ENCODE measurements at places on chromosomes 7 and 10.

GRCh38 chr10:21953585-21954057 is 49.9 kb downstream of the DNAJC1 start:
- DNase-seq: no peak

GRCh38 chr10:132011024-132011423 is 29.3 kb upstream of the BNIP3 start:
- DNase-seq: no peak

DNA sequence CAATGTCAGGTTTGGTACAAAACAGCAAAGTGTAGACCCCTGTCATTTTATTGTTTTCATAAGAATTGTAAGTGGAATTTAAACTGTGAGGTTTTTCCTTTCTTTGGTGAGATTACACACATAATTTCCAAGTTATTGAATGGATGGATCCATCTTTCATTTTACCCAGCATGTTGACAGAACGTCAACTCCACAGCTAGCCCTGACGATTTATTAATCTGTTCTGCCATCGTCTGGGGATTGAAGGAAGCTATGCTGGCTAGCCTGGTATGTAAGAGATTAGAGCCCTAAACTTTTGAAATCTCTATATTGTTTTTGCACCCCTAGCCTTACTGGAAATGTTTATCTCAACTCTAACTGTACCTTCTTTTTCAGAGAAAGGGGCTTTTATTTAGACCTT is 8.6 kb downstream of the WNT16 start:
- DNase-seq: no peak

DNA sequence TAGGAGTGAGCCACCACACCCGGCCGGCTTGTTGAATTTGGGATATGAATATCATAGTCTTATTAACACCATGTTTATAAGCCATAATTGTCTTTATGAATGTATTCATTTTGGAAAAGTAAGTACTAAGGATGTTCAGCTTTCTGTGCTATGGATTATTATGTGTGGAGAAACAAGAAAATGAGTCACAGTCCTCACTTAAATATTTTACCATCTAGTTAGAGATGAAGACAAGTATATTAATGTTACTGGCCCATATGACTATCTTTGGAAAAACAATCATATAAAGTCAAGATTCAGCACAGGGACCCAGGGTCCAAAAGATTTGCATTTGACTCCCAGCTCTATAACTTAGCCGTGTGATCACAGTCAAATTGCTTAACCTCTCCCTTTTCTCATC is 9.8 kb upstream of the TOMM7 start:
- no peak for DNase-seq

DNA sequence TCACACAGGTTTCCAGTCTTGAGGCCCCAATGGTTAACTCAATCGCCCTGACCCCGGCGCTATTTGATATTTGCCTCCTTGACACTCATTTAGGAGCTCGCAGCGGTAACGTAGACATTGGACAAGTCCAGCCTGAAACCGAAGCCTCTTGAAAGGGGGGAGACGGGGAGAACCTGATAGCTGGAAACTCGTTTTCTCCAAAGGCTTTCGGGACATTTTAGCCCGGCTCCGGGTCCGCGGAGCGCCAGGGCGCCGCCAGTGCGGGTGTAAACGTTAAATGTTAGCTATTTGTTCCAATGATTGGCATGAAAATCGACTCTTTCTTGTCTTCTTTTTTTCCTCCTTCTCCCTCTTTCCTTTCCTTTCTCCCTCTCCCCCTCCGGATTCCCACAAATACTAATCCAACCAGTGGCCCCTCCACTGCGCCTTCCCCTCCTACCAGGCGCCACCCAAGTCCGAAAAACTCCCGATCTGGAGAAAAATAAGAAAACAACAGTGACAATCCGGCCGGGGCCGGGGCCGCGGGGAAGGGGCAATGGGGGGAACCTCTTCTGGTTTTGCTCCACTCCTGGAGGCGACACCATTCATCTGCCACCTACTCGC is 17.2 kb upstream of the GATA3 start:
- DNase-seq: no peak

DNA sequence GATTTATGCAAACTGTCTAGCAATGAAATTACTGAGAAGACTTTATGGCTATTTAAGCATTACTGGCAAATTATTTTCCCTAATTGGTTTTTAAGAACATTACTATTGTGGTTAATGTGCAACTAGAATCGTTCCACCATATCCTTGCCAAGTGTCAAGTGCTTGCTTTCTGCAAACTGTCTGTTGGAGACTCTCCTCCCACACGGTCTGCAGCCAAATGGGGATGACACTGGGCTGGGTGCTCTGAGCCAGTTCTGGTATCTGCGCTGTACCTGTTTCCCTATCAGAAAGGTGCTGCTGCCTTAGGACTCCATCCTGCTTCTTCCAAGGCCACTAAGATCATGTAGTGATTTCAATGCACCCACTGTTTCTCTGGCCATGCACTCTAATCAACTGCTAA is 110.4 kb downstream of the RAMP3 start:
- no peak for DNase-seq
